Stimulated activated CD4-positive, alpha-beta T cell treated with anti-CD3 and anti-CD28 coated beads, Interleukin-4, amount 100 ng/mL, for 4 hours (primary cell): ENCODE measurements at places on chromosomes 13 and 19.

- DNase-seq = no peak
Observed at GRCh38 chr19:10402441-10403038, 802 bp downstream of the CDC37 start.

- no peak for DNase-seq
Observed at GRCh38 chr13:75468602-75469001, 13.4 kb downstream of the TBC1D4 start.

GRCh38 chr19:41971363-41971762, 12.2 kb upstream of the RABAC1 start:
- DNase-seq = no peak

GRCh38 chr19:16594681-16595091, 22.5 kb upstream of the SLC35E1 start:
- DNase-seq = no peak

- no peak for DNase-seq
Observed at GRCh38 chr19:15285896-15286591, 46.3 kb downstream of the BRD4 start.
